GM23338 (cell line): ENCODE measurements at places on chromosomes 2 and 18. TPM values are rescaled to one million over a fixed set of nuclear protein-coding genes. Genes with fewer than 3 reads are reported as not detected.
A peak's percentile ranks its signal among the peaks of the same experiment; 100 is the strongest.

GRCh38 chr2:40435426-40436092, 16.3 kb downstream of the SLC8A1 start:
- no peak for DNase-seq

GAL3ST2 gene
- 0.24 and 1.5 TPM in 2 replicates for total RNA-seq

- peak; percentile 62 for DNase-seq
Observed at GRCh38 chr2:170354388-170354787, 176.4 kb downstream of the MYO3B start.

- no peak for DNase-seq
Observed at GRCh38 chr2:216296856-216297255, 75.4 kb downstream of the MARCHF4 start.

FBXO15 gene
- total RNA-seq, result 0.21 and 4.1 TPM in 2 replicates

HAAO gene
- total RNA-seq, result 0.97 and 2.6 TPM in 2 replicates

C2orf78 gene
- total RNA-seq, result 0.14 TPM in 1 of 2 replicates, not detected in the other

GRCh38 chr2:63712748-63713147, 124.0 kb downstream of the MDH1 start:
- no peak for DNase-seq

GRCh38 chr2:106011380-106011779, 182.7 kb downstream of the UXS1 start:
- DNase-seq, result no peak

GRCh38 chr2:127591221-127591923, 54.6 kb upstream of the GPR17 start:
- DNase-seq, result peak; percentile 94

- no peak for DNase-seq
Observed at GRCh38 chr2:16063251-16063850, 123.0 kb downstream of the MYCN start.

HOXD10 gene
- not detected in 2 replicates for total RNA-seq

CHPF gene
- total RNA-seq, result 232 and 252 TPM in 2 replicates

ASNSD1 gene
- 49.7 and 54.6 TPM in 2 replicates for total RNA-seq

DNA sequence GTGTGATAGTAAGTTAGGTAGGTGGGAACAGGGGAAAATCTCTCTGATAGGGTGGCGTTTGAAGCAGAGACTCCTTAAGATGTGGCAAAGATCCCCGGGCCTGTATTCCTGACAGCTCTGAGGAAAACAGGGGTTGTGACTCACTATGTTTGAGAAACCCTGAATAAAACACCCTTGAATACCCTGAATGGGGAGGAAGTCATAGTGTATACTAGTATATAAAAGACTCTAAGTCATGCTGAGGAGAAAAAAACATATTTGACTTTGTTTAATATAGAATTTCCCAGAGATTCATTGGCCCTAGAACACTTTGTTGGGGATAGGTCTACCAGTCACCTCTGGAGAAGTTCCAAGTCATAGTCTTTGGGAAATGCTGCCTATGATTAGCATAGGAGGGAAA, 590.9 kb downstream of the IRS1 start:
- DNase-seq, result no peak

- no peak for DNase-seq
Observed at GRCh38 chr2:109028277-109028676, 39.3 kb upstream of the EDAR start.

MRPS5 gene
- total RNA-seq, result 51.9 and 57.8 TPM in 2 replicates

GRCh38 chr2:134142903-134143302, 111.0 kb upstream of the MGAT5 start:
- DNase-seq, result peak; percentile 36

GPR39 gene
- 1.0 and 1.9 TPM in 2 replicates for total RNA-seq

DNA sequence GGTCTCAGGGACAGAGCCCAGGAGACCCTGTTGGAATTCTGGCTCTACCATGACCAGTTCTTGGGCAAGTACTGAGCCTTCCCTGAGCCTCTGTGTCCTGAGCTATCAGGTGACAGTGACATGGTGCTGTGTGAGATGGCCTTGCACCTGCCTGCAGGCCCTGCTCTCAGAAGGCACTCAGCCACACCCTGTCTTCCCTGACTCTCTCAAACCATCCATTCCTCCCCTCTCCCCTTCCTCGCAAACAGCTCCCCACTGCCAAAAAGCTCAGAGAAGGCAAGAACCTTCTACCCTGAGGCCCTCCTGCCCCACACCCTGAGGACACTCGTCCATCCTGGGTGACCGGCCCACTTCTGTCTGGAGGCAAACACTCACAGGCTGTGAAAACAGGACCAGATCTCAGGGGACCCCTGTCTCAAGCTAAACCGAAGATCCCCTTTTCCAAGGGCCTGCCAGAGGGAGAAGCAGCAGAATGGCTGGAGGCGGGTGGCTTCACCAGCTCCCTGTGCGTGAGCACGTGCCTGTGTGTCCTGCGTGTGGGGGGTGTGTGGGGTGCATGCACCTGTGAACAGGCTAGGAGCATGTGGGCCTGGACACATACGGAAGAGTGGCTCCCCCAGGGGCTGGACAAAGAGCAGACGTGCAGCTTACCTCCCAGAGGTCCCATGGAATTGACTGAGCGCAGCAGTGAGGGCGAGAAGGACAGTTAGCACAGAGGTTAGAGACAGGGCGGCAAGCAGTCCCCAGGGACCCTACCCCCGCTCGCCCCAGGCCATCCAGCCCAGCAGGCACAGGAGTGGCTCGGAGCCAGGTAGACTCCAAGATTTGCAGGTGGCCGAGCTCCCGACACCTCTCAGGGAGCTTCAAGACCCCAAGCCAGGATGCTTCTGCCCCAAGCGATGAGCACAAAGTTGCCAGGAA, 53.9 kb downstream of the BIN1 start:
- no peak for DNase-seq

DNA sequence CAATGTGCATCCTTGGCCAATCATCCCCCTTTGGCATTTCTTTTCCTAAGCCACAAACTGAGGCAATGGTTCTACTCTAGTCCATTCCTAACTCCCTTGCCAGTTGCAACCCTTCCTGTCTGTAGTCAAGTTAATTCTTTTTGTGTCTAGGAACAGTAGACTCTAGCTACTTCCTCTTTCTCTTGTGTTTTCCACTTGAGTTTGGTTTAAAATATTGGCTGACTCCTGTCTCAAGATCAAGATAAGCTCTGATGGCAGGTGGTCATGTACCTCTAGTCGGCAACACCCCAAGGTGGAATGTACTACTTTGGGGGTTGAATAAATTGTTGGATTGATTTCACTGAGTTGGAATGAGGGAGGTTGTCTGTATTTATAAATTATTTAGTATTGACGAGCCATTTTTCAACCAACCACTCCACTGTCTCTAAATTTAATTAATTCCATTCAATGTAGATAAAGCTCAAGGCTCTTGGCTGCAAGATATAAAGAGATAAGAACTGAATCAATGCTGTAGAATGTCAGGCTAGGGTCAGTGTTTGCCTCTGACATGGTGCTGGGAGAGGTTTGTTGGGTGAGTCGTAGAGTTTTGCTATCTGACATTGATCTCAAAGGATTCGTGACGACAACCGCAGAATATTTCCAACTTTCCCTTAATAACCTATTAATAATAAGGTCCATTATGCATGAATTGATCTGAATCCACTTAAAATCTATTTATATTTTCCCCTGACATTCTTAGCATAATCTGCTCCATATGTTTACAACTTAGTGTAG, 188.7 kb upstream of the APCDD1 start:
- no peak for DNase-seq

DNA sequence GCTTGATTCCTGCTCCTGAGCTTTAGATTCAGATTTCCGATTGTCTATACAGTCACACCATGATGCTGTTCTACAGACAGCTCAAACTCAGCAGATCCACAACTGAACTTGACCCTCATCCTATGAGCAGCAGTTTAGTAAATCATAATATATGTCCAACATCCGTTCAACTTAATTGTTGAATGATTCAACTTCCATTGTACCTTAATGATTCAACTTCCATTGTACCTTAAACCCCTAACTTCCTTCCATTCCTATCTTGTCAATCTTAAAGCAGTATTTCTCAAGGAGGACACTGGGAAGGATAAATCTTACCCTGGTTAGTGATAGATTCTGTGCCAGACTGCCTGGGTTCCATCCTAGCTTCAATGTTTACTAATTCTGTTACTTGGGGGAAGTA, 60.1 kb downstream of the PIGN start:
- DNase-seq, result no peak

- peak; percentile 83 for DNase-seq
Observed at GRCh38 chr18:74459889-74460288, 2.8 kb upstream of the DIPK1C start.

- DNase-seq, result no peak
Observed at GRCh38 chr2:152676461-152676860, 40.8 kb downstream of the PRPF40A start.

- DNase-seq, result peak; percentile 43
Observed at GRCh38 chr2:38301340-38301968, 75.6 kb downstream of the ATL2 start.

CD302 gene
- 1.9 and 2.4 TPM in 2 replicates for total RNA-seq

GRCh38 chr2:184053326-184053725, 545.0 kb upstream of the ZNF804A start:
- no peak for DNase-seq

SPP2 gene
- not detected in 2 replicates for total RNA-seq
